Stimulated activated CD8-positive, alpha-beta memory T cell treated with anti-CD3 and anti-CD28 coated beads, Interleukin-4, amount 100 ng/mL, for 1 hour (primary cell): ENCODE measurements at places on chromosomes 3 and 15.

DNA sequence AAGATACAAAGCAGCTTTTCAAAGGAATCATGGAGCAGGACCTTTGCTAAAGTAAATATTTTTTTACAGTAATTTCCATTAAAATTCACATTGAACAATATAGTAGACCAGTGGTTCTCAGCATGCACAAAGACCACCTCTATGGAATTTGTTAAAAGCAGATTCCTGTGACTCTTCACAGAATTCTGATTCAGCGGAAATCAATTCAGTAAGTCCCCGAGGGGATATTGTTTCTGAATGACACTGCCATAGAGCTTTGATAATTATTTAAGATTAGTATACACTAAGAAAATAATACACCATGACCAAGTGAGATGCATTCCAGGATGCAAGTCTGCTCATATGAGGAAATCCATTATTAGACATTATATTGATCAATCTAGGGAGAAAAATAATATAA lies 161.9 kb upstream of the TNIK start:
- DNase-seq: no peak

DNA sequence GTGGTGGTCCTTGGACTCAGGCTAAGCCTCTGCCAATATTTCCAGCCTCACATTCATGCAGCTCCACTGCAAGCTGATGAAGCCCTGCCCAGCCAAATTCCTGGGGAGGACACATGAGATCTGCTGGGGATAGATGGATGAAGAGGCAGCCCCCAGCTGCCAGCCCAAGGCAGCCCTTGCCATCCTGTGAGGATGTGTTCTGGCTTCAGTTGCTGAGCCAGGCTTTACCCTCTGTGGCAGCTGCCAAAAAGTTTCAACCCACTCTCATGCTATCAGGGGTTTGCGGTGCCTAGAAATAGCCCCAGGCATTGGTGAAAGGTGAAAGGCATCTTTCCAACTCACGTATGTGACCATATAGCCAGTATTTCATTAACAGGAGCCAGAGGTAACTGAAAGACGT lies 37.6 kb downstream of the C2CD4A start:
- no peak for DNase-seq

DNA sequence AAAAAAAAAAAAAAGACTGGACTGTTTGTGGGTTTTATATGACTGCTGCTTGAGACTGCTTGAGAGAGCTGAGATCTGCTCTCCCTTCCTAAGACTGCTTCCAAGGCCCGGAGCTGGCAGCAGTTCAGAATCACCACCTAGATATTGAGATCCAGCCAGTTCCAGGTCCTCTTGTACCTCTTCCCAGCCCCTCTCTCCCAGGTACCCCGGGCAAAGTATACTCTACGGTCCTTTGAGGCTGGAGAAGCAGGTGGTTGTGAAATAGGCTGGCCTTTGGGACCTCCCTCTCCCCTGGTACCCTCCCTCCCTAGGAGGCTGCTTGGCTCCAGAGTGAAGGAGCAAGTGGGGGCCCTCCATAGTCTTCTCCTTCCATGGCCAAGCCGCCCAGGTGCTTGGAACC lies 12.6 kb upstream of the BAHD1 start:
- DNase-seq: no peak

- no peak for DNase-seq
These were observed 5.3 kb upstream of the GCSAM start for GRCh38 chr3:112138219-112138969.

- DNase-seq: no peak
These were observed 31.8 kb downstream of the UMPS start for GRCh38 chr3:124761935-124762660.

DNA sequence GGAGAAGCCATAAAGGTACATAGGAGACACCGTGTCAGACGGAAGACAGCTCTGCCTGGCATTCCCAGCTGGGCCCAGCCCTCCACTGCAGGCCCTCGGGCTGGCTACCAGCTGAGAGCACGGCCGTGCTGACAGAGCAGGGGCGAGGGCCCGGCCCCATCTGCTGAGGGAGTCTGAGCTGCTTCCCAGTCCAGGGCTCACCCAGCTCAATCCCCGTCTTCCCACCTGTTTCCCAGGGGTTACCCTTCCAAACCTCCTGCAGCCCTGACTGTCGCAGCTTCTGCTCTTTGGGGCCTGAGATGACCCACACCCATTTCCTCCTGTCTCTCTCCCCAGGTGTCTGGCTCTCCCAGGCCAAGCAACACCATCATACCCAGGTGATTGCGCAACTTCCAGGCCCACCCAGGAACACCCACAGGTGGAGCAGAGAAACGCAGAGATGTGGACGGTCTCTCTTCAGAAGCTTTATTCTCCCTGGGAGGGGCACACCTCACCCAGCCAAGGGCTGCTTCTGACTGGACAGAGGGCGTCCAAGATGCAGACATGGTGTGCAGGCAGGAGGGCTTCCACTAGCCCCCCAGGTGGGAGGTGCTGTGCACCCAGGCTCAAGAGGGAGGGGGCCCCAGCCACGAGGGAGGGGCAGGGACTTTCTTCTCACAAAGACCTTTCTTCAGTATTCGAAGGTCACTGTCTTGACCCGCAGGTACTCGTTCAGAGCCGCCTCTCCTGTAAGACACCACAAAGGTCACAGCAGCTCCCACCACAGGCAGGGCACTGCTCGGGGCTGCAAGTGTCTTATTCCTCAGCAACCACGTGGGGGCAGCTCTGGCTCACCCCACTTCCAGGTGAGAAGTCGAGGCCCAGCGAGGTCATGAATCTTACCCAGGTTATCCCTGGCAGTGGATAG lies 19.4 kb upstream of the SLC41A3 start:
- no peak for DNase-seq

- DNase-seq: no peak
These were observed 12.2 kb upstream of the SACM1L start for GRCh38 chr3:45677033-45677446.
